ENCODE measurements at places on chromosomes 1 and 21. TPM values are rescaled to one million over a fixed set of nuclear protein-coding genes. Genes with fewer than 3 reads are reported as not detected.

NPPA gene
- 0.99 TPM for total RNA-seq

NPPB gene
- total RNA-seq = 0.83 TPM

TTC3 gene
- total RNA-seq = 556 TPM

WDR47 gene
- 36.0 TPM for total RNA-seq

C8B gene
- not detected for total RNA-seq

SPATA1 gene
- 1.8 TPM for total RNA-seq

SLC45A3 gene
- total RNA-seq = 9.5 TPM

MLLT11 gene
- 54.3 TPM for total RNA-seq

HNRNPCL2 gene
- total RNA-seq = not detected

CELA3B gene
- total RNA-seq = not detected

MATN1 gene
- 0.50 TPM for total RNA-seq

CYP4A11 gene
- total RNA-seq = 0.72 TPM

GBP5 gene
- 0.33 TPM for total RNA-seq

NGF gene
- 4.1 TPM for total RNA-seq

LEPROT gene
- 49.8 TPM for total RNA-seq

S100A5 gene
- not detected for total RNA-seq

ARV1 gene
- 28.7 TPM for total RNA-seq

GPR37L1 gene
- total RNA-seq = 7.5 TPM

ADGRL4 gene
- 11.8 TPM for total RNA-seq

C8A gene
- not detected for total RNA-seq

RNU1-4 gene
- 29,651 TPM for total RNA-seq
